ENCODE measurements at places on chromosomes 2 and 18. TPM values are rescaled to one million over a fixed set of nuclear protein-coding genes. Genes with fewer than 3 reads are reported as not detected.

DNA sequence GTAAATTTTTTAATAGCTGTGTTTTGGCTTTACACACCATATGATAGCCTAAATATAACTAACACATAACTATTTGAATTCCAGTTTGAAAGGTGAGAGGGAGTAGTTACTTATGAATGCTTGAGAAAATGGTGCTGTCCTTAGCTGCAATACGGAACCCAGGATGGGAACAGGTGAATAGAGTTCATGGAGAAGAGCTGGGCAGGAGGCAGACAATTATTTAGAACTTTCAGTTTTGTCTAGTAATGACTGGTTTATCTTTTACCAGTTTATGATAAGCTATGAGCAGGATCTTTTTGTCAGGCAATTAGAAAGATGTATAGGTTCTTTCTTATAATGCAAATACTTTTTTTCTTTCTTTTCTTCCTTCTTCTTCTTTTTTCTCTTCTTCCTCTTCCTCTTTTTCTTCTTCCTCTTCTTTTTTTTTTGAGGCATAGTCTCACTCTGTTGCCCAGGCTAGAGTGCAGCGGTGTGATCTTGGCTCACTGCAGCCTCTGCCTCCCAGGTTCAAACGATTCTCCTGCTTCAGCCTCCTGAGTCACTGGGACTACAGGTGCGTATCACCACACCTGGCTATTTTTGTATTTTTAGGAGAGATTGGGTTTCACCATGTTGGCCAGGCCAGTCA, 25.9 kb downstream of the UBR3 start:
- H3K36me3 ChIP-seq = no peaks in the 10 kb centered on the region
- DNase-seq = no peak
- H3K27me3 ChIP-seq = no peaks in the 10 kb centered on the region
- H3K27ac ChIP-seq = no peak overlapping the region
- peaks cover 4% of the 10 kb centered on the region for H3K4me1 ChIP-seq

Gene NTSR2
- total RNA-seq = not detected

Gene CIDEA
- not detected for total RNA-seq

GRCh38 chr2:55108456-55109160, 58.4 kb upstream of the RTN4 start:
- no peak overlapping the region for H3K4me3 ChIP-seq
- H3K27me3 ChIP-seq = no peaks in the 10 kb centered on the region
- no peak for DNase-seq
- H3K36me3 ChIP-seq = no peaks in the 10 kb centered on the region

DNA sequence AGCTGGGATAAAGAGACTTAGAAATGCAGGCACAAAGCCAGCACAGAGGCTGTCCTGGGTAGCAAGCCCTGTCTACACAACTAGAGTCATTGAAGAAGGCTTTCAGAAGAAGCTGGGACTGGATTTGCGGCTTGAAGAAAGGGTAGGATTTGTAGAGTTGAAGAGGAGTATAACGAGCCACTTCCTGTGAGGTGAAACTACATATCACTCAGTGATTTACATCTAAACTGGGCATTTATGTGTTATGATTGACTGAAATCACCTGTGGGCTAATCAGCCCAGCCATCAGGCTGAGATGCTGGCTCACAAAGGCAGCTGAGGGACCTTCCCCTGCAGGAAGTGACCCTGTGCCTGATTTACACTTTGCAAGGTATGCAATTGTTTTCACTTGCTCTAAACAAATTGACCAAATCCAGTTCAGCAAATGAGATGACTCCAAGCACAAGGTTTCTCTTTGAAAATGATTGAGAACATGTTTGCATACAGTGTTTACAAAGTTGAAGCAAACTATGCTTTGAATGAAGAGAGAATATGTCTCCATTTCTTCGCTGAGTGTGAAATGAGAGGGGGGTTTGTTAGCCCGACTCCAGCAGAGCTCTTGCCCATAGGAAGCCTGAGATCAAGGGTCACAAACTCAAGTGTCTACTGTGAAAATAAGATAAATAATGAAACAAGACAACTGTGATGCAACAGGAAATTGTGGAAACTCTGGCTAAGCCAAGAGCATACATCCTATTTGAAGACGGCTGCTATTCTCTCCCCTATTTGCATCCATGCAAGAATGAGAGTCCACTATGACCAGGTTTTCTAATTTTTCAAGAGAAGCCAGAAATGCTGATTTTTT, 69.3 kb upstream of the HK2 start:
- H3K4me1 ChIP-seq = no peaks in the 10 kb centered on the region
- H3K27me3 ChIP-seq = no peaks in the 10 kb centered on the region
- no peak overlapping the region for H3K27ac ChIP-seq
- H3K4me3 ChIP-seq = no peak overlapping the region

DNA sequence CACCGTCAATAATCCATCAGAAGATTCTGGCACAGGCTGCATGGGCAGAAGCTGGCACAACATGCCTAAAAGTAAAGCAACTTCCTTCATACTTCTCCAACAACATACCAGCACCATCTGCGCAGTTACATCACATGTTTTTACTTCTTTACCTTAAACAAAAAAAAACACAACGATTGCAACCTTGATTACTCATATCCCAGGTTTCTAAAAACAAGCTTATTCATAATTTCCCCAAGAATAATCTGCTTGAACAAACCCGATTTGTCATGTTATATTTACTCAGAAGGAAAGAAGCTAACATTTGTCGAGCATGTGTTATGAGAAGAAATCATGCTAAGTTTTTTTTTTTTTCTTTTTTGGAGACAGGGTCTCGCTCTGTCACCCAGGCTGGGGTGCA, 54.7 kb downstream of the THADA start:
- H3K27me3 ChIP-seq = no peaks in the 10 kb centered on the region
- H3K4me1 ChIP-seq = peaks cover 10% of the 10 kb centered on the region
- no peak for DNase-seq
- no peak overlapping the region for H3K4me3 ChIP-seq
- peaks cover 10% of the 10 kb centered on the region for H3K36me3 ChIP-seq

DNA sequence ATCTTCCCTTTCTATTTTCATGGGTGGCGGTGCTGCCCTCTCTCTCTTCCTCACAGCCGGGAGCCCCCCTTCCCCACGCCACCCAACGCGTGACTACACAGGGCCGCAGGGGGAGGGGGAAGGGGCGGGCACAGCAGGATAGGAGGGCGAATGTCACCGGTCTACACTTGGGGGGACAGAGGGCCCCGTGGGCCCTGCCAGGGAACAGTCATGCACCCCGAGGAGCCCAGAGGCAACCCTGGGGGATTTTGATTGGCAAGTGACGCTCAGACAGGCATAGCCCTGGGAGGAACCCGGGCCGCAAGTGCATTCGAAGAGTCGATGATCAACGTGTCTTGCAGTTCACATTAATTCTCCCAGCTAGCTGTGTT, 91.1 kb upstream of the ANKRD30BL start:
- no peak overlapping the region for H3K27ac ChIP-seq
- H3K36me3 ChIP-seq = no peaks in the 10 kb centered on the region
- H3K4me1 ChIP-seq = no peaks in the 10 kb centered on the region
- H3K27me3 ChIP-seq = peaks cover 17% of the 10 kb centered on the region
- no peak overlapping the region for H3K4me3 ChIP-seq

DNA sequence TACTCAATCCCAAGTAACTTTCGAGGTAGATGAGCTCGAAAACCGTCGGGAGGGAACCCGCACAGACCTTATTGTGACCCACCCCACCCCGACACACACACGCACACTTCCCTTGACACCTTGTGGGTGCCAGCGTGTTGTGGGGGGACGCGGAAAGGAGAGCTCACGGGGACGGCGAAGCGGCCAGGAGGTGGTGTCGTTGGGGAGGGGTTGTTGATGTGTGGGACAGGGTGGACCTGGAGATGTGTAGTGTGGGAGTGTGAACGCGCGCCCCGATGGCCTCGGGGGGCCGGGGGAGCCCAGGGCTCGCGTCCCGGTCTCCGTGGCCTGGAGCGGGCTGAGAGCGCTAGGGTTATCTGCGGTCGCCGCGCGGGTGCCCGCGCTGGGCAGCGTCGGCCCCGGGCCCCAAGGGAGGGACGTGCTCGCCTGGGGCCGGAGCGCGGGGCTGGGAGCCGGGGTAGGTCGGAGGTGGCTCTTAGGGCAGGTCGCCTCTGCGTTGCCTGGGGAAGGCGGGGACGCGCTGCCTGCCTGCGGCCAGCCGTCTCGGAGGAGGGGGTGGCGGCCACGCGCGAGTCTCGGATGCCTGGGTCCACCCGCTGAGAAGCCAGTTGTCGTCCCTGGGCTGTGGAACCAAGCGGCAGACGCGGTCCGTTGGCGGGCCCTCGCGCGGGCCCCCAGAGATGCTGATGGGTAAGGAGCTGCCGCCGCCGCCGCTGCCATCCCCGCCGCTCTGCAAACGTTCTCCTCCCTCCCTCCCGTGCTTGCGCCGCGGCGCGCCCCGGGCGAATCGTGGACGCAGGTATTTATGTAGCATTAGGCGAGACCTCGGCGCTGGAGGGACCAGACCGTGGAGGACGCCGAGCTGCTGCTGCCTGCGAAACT, 1.6 kb downstream of the KLHL29 start:
- peak overlapping the region; percentile 66 for H3K4me3 ChIP-seq
- H3K27me3 ChIP-seq = peaks cover 41% of the 10 kb centered on the region
- H3K27ac ChIP-seq = no peak overlapping the region
- DNase-seq = no peak

- H3K27me3 ChIP-seq = peaks cover 35% of the 10 kb centered on the region
- DNase-seq = no peak
- no peak overlapping the region for H3K27ac ChIP-seq
- H3K36me3 ChIP-seq = no peaks in the 10 kb centered on the region
Measured at GRCh38 chr2:42960842-42961180, 168.4 kb upstream of the HAAO start.

Gene GULP1
- total RNA-seq = 0.47 TPM

Gene SH3BP4
- total RNA-seq = 0.35 TPM

DNA sequence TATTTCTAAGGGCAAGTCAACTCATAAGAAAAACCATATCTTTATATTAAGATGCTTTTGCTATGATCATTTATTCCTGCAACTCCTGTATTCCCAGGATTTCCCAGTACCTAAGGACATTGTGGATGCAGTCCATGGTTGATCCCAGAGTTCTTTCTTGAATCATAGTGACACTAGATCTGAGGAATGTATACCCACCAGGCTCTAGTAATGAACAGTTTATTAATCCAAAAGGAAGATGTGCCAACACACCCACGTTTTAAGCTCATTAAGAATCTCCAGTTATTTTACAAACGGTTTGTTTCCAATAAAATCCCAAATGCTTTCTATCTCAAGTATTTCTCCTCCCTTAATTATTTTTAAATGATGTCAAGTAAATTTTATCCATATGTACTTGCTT, 210.8 kb upstream of the ZEB2 start:
- no peak overlapping the region for H3K27ac ChIP-seq
- no peaks in the 10 kb centered on the region for H3K4me1 ChIP-seq
- H3K27me3 ChIP-seq = no peaks in the 10 kb centered on the region
- no peak overlapping the region for H3K4me3 ChIP-seq
- no peaks in the 10 kb centered on the region for H3K36me3 ChIP-seq

Gene GDF7
- total RNA-seq = 0.16 TPM

DNA sequence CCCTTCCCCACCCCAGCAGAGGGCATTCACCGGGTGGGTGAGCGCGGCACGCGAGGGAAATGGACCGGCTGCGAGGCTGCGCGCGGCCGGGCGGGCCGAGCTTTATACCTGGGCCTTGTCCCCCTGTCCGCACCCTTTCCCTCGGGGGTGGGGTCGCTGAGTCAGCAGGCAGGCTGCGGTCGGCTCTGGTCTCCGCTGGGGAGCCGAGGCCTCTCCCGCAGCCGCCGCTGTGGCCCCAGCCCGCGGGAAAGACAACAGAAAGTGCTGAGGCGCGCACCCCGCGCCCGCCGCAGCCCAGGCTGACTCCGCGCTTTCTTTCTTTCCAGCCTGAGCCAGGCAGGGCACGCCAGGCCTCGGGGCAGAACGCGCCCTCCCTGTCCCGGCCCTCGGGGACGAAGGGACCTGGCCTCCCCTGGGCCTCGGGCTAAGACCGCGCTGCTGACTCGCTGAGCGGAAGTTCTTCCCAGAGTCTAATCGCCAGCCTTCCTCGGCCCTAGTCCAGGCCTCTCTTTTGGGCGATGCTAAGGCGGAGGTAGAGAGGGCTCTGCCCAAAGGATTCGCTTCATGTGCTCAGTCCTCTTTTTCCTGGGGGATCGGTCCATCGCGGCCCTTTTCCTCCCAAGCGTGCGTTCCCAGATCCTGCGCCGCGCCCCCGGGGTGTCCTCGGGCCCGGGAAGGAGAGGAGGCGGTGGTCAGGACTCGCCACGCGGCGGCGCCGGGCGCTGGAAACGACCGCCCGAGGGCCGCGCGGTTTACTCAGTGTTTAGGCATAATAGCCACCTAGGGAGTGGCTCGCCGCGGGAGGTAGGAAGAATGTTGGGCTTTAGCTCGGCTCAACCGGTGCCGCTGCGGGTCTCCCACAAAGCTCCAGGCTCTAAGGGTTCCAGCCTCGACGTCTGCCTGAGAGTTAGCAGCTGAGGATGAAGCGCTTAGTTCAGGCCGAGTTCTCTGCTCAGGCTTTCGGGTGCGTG, at the start of gene CRYBA2:
Gene CRYBA2 (minus strand): TSS at position 78 of the 971 bp plus-strand sequence. CDS start 246 bp downstream, outside the sequence.
- peak within 1 kb of the TSS; percentile 19 for H3K4me3 ChIP-seq
- H3K27ac ChIP-seq = no peak within 1 kb of the TSS
- peaks cover 99% of the 10 kb centered on the region for H3K27me3 ChIP-seq
- no peaks in the 10 kb centered on the region for H3K36me3 ChIP-seq
- no peak for DNase-seq

Gene TLX2
- total RNA-seq = 0.28 TPM

Gene SATB2
- total RNA-seq = 0.54 TPM

Gene ZNF638
- total RNA-seq = 140 TPM

Gene MARCHF4
- total RNA-seq = not detected

DNA sequence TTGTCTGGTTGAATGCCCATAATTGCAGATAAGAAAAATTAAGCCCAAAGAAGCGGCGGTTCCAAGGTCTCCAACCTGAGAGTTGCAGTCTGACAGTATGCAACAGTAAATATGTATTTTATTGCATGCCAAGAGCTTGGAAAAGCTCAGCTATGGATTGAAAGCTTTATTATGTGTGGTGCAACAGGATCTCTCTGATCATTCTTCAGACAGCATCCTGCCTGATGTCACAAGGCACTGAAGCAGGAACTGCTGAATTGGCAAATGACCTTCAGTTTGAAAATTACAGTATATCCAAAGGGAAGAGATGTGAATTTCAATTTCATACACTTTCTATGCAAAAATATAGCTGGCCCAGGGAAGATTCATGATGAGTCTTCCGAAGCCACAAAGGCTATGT, 42.5 kb downstream of the DOCK10 start:
- H3K4me1 ChIP-seq = peaks cover 14% of the 10 kb centered on the region
- DNase-seq = no peak
- no peak overlapping the region for H3K27ac ChIP-seq
- no peaks in the 10 kb centered on the region for H3K27me3 ChIP-seq
- H3K36me3 ChIP-seq = peaks cover 13% of the 10 kb centered on the region

Gene SERPINB2
- not detected for total RNA-seq

DNA sequence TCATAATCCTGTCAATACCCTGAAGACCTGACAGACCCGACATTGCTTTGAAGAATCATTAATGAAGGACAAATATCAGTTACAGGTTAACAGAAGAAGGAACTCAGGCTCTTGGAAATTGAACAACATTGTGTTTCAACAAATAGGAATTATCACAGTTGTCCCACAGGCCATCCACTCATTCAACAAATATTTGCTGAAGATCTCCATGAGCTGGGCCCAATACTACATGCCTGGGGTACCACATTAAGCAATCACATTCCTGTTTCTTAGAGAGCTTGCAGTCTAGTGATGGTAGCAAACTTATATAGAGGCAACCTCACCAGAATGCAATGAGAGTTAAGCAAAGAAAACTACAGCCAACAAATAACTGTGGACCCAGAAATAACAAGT, 671.6 kb upstream of the ACVR2A start:
- no peak for DNase-seq
- no peak overlapping the region for H3K27ac ChIP-seq
- H3K4me3 ChIP-seq = no peak overlapping the region
- H3K27me3 ChIP-seq = no peaks in the 10 kb centered on the region
- no peaks in the 10 kb centered on the region for H3K4me1 ChIP-seq
- H3K36me3 ChIP-seq = no peaks in the 10 kb centered on the region

Data from T-cell (primary cell).